ENCODE measurements at places on chromosomes 16 and 17.

DNA sequence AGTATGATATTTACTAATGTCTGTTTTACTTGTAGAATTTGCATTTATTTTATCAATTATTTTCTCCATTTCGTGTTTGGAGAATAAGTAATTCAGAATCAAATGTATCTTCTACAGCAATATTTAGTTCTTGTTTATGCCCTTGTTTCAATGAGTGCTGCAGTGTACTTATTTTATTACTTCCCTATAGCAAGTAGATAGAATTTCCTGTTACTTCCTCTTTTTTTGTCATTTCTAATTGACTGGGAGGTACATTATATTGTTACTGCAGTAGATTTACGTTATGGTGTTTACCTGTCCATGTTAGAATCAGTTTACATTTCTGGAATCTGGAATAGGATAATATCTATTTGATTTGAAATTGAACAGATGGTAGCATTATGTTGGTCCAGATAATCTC lies 71.2 kb downstream of the OMG start:
- DNase-seq, result no peak

GRCh38 chr16:4323071-4323844 lies 7.4 kb downstream of the GLIS2 start:
- DNase-seq, result no peak

- DNase-seq, result no peak
These were observed 130.1 kb upstream of the COX10 start for GRCh38 chr17:13939222-13939621.

GRCh38 chr16:85836706-85837582 lies 37.4 kb downstream of the COX4I1 start:
- DNase-seq, result no peak

DNA sequence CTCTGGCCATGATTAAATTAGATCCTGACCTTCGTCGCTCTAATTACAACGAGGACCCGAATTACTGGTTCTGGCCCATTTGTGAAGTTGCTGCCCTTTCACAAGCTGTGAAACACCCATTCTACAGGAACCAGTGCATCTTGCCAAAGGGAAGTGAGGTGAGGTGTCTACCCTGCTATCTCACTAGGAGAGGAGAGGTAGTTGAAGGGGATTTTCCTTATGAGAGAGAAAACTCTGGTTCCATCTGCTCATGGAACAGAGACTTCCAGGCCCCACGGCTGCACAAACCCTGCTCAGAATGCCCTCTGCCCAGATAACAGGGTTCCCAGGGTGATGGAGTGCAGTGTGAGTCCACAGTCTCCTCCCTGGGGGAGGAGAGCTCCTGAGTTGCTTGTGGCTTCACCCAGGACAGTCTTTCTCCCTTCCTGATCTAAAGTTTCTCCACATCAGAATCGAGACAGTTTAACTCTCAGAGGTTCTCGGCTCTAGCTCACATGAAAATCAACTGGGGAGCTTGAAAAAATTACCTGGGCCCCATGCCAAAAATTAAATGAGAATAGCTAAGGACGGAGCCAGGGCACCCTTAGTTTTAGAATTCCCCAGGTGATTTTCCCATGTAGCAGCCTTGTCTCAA lies 7.8 kb upstream of the SSTR2 start:
- no peak for DNase-seq

DNA sequence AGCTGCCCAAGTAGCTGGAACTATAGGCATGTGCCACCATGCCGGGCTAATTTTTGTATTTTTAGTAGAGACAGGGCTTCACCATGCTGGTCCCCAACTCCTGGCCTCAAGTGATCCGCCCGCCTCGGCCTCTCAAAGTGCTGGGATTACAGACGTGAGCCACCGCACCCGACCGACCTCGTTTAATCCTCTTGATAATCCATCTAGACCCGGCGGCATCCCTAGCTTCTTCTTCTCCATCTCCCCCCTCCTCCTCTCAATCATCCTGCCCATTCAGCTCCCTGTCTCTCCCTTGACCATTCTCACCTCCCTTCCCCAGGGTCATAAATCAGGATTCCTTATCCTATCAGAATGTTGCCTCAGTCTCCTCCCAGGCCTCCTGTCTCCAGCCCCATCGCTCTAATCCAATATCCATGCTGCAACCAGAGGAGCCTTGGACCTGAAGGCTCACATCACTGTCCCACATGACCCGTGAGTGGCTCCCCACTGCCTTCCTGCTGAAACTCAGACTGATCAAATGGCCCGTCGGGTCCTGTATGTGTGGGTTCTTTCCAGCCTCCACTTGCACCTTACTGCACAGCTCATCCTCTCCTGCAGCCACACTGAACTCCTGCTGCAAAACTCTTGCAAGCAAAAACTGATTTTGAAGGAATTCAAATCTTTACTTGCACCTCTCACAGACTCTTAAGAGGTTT lies 74.1 kb upstream of the CDH5 start:
- no peak for DNase-seq

DNA sequence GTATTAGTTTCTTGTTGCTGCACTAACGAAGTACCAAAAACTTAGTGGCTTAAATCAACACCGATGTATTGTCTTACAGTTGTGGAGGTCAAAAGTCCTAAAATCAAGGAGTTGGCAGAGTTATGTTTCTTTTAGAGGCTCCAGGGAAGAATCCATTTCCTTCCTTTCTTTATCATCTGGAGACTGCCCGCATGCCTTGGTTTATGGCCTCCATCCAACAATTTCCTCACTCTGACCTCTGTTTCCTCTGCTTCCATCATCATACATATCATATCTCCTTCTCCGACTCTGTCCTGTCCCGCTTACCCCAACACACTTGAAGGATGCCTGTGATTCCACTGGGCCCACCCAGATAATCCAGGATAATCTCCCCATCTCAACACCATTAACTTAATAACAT lies 627.8 kb downstream of the KCNJ2 start:
- no peak for DNase-seq

DNA sequence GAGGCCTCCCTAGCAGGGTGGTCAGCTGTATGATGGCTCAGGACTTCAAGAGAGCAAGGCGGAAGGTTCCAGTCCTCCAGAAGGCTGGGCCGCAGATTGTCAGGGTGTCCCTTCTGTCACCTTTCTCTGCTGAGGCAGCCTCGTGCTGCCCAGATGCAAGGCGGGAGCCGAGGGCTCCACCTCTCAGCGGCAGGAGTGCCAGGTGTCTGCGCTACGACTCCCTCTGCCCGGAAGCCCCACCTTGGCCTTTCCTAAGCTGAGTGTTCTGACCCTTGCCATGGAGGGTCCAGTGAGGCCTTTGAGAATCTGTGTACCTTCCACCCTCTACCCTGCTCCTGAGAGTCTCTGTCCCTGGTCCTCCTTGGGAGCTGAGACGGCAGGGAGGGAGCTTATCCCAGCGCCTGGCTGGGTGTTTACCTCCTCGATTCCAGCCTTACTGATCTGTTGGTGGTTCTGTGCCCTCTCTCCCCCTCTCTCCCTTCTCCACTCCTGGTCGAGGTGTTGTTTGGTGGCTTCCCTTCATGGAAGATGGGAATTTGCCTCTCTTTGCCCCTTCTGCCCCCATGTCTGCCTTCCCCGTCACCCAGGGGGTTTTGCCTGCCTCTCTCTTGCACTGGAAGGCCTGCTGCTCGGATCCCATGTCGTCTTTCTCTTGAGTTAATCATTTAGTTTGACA lies 2.2 kb upstream of the ZNF750 start:
- no peak for DNase-seq

- no peak for DNase-seq
These were observed 4.7 kb downstream of the HS3ST6 start for GRCh38 chr16:1913327-1914083.
